Activated CD4-positive, alpha-beta T cell treated with anti-CD3 and anti-CD28 coated beads for 1 hour (primary cell): ENCODE measurements at places on chromosomes 1 and 21.

GRCh38 chr1:204003536-204003935, 69.4 kb upstream of the SOX13 start:
- DNase-seq: no peak

GRCh38 chr1:15197591-15198447, 44.3 kb downstream of the TMEM51 start:
- no peak for DNase-seq

- no peak for DNase-seq
Observed at GRCh38 chr21:42644223-42645208, 8.9 kb upstream of the PDE9A start.

GRCh38 chr21:42818328-42818749, 61.0 kb downstream of the WDR4 start:
- peak; percentile 46 for DNase-seq

DNA sequence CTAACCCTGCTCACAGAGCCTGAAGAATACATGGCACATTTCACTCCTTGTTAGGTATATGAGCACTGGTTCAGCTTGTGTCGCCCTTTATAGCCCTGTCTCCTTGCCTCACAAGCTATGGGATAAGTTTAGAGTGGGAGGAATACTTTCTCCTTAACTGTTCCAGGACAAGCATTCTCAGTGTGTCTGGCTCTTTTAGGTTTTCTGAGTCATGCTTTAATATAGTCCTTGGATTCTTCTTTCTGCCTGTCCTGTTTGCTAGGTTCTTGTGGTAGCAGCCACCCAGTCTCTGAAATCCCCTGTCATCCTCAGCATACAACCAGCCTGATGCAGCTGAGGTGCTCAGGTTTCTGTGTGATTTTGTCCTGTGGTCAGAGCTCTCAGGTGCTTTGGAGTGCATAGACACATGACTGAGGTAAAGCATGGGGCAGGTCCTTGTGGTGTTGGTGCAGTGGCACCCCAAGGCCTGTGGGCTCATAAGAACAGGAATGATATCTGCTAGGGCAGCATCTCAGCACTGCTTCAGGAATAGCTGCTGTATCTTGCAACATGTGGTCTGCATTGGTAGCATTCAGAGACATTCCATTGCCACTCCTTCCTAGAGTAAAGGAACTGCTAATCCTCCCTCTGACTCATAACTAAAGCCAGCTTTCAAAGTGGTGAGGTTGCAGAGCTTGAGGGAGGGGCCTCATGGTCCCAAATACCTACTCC, 14.2 kb upstream of the CASQ2 start:
- DNase-seq: no peak

DNA sequence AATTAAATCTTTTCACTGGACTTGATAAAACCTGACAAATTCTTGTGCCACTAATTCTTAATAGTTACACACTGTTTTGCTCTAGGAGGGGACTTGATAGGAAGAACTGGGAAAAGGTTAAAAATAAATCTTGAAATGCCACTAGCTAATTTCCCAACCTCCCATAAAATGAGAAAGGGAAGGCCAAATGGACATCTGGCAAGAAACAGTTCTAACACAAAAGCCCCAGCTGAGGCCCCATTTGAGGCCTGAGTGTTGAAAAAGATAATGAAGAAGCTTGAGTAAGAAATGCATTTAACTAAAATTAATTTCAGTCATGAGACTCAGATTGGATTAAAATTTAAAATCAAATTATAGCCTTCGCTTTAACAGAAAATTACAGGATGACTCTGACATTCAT, 11.2 kb upstream of the RAP1GAP start:
- no peak for DNase-seq

DNA sequence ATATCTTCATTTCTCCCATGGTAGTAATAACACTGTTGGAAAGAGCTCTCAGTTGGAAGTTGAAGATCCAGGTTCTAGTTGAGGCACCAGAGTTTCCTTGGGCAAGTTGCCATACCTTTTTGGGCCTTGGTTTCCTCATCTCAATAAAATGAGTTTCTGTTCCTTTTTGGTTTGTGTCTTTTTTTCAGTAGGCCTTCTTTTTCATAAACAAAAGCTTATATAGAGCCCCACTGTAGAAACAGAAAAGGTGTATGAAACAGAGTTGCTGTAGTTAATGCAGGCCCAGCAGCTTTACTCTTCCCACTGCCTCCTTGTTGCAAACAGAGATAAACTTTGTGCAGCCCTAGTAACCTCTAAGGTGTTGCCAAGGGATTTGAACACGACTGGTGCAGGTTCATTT, 41.7 kb downstream of the WNT4 start:
- no peak for DNase-seq

- no peak for DNase-seq
Observed at GRCh38 chr1:76503100-76503499, 364.2 kb upstream of the ST6GALNAC5 start.

DNA sequence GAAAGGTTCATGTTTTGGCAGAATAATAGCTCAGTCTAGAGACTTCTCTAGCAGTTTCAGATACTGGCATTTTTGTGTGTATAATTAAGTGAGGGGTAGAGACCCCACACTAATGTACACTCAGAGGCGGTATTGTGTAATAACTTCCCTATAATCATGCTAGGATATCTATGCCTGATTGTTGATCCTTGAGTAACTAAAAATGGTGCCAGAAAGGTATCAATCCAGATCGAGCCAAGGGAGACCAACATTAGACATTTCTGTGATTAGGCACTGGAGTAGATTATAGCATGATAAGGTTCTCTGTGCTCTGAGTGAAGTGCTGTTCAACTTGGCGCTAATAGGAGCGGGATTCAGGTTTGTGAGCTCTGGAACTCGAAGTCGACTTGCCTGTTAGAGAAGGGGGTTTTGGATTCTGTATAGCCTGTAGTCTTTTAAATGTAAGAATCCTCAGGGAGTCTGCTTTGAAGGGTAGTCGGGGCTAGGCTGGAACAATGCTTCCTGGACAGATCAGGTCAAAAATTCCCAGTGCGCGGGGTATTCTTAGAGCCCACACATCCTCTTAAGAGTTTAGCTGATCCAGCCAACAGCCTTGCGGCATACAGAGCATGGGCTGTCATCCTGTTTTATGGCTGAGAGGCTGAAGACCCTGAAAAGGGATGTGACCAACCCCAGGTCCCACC, 24.2 kb downstream of the MAN1C1 start:
- no peak for DNase-seq

DNA sequence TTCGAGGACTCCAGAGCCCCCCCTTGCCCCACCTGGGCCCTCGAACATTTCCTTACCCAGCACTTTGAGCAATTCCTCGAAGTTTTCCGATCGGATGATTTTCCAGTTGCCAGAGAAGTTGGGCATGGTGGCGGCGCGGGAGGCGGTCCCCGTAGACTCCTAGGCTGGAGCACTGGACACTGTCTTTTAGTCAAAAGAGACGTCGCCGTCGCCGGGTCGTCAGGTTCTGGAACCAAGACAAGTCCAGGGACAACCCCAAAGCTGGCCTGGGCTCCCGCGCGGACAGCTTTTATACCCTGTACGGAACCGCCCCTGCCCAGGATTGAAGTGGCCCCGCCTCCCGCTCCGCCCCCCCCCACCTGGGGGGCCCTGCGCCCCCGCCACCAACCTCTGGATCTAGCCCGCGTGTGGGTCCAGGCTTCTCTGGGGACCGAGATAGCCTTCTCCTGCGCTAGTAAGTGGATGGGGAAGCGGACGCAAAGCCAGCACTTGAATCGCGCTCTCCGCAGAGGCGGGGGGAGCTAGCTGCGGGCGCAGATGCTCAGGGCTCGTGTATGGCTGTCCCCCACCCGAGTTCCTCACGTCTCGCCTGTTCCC, at the start of gene CRABP2:
Gene CRABP2 (minus strand): TSS at position 263 of the 597 bp plus-strand sequence. CDS start 137 bp downstream, at position 126.
- peak; percentile 14 for DNase-seq

- DNase-seq: no peak
Observed at GRCh38 chr1:232951605-232952004, 1.2 kb downstream of the NTPCR start.

DNA sequence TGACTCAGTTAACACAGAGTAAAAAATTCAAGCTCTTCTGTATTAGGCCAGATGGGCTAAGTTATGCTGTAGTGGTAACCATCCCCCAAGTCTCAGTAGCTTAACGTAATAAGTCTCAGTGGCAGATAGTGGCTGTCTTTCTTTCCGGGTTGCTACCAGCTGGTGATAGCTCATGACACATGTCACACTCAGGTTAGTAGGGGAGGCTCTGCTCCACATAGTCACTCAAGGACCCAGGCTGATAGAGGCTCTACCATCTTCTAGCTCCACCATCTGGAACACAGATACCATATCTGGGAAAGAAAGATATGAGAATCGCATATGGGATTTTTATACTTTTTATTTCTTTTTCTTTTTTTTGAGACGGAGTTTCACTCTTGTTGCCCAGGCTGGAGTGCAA, 16.2 kb upstream of the MEF2D start:
- DNase-seq: no peak

- no peak for DNase-seq
Observed at GRCh38 chr1:8111560-8111959, 85.5 kb upstream of the ERRFI1 start.

GRCh38 chr1:234303231-234303630, 70.0 kb upstream of the COA6 start:
- no peak for DNase-seq

GRCh38 chr1:76006234-76006633, 68.3 kb upstream of the ST6GALNAC3 start:
- DNase-seq: no peak

DNA sequence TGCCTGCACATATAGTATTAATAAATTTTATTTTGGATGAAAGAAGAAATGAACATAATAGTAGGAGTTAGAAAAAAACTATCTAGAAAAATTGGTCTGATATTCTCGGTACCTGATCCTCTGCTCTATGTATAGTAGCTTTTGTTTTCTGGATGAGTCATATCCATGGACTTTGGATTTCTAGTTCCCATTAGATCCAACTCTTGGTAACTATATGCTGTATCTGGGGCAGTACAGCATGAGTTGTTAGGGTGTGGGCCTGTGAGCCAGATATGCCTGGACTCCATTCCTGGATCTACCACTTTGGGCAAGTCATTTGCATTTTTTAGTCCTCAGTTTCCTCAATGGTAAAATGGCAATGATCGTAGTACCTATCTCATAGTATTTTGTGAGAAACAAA, 372.2 kb upstream of the PKN2 start:
- DNase-seq: no peak

GRCh38 chr1:16117936-16118335, 37.9 kb downstream of the EPHA2 start:
- no peak for DNase-seq

DNA sequence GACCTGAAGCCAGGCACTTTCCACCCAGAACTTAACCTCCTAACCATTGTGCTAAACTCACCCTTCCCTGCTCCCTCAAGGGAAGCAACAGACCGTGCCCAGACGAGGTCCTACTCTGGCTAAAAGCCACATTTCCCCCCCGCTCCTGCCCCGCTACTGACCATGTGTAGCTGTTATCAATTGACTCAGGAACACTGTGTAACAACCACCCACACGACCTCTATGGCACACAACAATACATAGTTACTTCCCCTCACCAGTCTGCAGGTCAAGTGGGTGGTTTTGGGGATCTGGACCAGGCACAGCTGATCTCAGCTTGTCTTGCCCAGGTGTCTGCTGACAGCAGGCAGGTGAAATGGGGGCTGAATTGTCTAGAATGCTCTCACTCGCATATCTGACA, 40.1 kb downstream of the CAMK2N1 start:
- DNase-seq: no peak

DNA sequence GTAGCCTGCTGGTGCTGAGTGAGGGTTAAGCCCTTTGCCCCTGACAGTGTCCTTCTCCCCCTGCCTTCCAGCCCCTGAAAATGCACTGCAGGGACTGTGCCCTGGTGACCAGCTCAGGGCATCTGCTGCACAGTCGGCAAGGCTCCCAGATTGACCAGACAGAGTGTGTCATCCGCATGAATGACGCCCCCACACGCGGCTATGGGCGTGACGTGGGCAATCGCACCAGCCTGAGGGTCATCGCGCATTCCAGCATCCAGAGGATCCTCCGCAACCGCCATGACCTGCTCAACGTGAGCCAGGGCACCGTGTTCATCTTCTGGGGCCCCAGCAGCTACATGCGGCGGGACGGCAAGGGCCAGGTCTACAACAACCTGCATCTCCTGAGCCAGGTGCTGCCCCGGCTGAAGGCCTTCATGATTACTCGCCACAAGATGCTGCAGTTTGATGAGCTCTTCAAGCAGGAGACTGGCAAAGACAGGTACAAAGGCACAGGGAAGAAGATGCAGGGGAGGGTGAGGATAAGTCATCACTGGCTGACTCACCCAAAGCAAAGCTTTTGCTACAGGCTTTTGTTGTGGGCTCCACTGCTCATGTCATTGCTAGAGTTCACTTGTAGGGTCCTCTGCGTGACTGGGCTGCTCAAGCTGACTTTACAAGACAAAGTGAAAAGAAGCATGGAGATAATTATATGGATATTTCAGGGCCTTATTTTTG, 174.9 kb downstream of the PIGK start:
- DNase-seq: no peak

DNA sequence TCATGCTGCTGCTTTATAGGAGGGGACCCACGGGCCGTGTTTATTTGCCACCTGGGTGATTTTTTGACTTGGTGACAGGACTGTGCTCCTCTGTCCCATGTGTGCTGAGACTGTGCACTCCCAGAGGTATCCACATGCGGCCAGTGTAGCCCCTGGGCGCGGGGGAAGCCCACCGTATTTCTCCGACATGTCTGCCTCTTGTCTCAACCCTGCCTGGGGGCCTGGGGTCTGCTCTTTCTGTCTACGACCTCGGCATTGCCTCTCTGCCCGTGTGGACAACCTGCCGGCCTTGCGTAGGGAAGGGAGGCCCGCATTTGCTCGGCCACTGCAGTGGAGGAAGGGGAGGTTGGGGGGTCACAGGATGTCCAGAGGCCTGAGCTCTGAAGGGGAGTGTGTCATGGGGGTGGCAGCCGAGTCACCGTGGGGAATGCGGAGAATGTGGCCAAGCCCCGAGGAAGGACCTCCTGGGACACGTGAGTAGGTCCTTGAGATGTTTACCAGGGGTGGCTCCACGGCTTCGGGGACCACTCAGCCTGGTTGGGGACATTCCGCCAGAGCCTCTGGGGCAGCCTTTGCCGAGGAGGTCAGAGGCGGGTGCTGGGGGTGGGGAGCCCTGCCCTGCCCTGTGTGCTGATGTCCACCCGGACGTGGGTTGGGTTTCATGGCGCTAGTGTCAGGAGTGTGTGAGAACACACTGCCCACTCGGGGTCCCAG, 11.0 kb downstream of the PRKCZ start:
- DNase-seq: no peak

GRCh38 chr1:75245239-75245638, 111.1 kb downstream of the LHX8 start:
- no peak for DNase-seq

GRCh38 chr1:114462341-114462740, 48.7 kb downstream of the TRIM33 start:
- no peak for DNase-seq

GRCh38 chr1:203273206-203273868, 32.0 kb upstream of the BTG2 start:
- DNase-seq: peak; percentile 89
